Activated CD4-positive, alpha-beta memory T cell treated with anti-CD3 and anti-CD28 coated beads for 36 hours (primary cell): ENCODE measurements at places on chromosomes 7 and 10.
A peak's percentile ranks its signal among the peaks of the same experiment; 100 is the strongest.

DNA sequence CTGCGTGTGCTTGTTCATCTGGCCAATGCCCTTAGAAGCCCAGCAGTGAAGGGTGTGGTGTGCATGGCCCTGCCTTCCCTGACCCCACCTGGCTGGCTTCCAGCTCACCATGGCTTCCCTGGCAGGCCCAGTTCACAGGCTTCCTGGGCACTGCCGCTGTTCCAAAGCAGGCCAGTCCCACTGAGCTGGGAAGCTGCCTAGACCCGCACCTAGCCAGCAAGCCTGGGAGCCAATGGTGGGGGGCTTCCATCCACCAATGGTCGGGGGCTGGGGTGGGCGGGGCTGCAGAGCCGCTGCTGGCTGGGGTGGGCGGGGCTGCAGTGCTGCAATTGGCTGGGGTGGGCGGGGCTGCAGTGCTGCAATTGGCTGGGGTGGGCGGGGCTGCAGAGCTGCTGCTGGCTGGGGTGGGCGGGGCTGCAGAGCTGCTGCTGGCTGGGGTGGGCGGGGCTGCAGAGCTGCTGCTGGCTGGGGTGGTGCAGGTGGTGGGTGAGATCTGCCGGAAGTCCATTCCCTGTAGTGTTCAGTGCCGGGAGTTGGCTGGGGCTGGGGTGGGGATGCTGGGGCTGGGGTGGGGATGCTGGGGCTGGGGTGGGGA, 12.4 kb downstream of the CALY start:
- peak; percentile 83 for DNase-seq

- DNase-seq = peak; percentile 13
Measured at GRCh38 chr7:132933072-132933458, 148.8 kb downstream of the CHCHD3 start.

DNA sequence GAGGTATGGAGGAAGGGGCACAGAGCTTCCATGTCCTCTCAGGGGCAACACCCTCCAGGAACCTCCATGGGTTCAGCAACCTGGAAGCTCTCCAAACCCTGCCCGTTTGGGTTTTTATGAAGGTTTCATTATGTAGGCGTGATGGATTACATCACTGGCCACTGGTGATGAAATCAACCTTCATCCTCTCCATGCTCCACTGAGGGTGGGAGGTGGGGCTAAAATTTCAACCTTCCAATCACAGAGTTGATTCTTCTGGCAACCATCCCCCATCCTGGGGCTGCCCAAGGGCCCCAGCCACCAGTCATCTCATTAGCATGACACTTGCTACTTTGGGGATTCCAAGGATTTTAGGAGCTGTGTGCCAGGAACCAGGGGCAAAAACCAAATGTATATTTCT, 90.1 kb downstream of the TEX36 start:
- no peak for DNase-seq

- DNase-seq = no peak
Measured at GRCh38 chr10:53713431-53713830, 940.8 kb upstream of the MBL2 start.

- DNase-seq = no peak
Measured at GRCh38 chr7:2080477-2080876, 152.3 kb downstream of the MAD1L1 start.

GRCh38 chr10:104284846-104285245, 15.9 kb downstream of the GSTO2 start:
- DNase-seq = no peak

DNA sequence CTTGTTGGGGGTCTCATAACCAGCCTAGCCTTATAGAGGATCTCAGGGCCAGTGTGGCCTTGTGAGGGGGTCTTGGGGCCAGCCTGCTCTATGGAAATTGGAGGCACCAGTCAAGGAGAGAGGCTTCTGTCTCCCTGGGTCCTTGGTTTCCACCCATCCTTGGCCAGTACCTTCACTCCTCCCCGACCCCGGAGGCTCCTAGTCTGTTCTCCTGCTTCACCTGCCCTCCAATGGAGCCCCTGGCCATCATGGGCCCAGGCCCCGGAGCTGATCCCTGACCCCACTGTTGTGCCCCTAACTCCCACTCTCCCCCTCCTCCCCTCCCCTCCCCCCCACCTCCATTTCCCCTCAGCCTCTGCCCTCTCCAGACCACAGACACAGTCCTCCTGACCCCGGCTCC, 29.7 kb downstream of the RASGEF1A start:
- DNase-seq = no peak

DNA sequence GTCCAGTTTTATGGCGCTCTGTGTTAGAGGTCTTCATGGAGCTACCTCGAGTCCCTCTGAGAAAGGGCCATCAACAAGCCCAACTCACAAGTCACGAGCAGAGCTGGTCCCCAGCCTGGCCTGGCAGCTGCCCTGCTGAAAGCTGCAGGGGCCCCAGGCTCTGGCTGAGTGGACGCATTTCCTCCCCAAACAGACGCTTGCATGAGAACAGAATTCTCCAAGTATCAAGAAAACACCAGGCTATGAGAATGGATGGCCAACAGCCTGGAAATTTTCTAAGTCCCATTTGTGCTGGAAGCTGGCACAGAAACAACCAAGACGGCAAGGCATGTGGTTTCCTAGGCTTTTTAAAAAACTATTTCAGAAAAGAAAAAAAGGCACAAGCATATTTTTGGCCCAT, 114.8 kb downstream of the FAM53B start:
- no peak for DNase-seq

- no peak for DNase-seq
Measured at GRCh38 chr7:107833684-107834106, 30.7 kb upstream of the SLC26A3 start.

DNA sequence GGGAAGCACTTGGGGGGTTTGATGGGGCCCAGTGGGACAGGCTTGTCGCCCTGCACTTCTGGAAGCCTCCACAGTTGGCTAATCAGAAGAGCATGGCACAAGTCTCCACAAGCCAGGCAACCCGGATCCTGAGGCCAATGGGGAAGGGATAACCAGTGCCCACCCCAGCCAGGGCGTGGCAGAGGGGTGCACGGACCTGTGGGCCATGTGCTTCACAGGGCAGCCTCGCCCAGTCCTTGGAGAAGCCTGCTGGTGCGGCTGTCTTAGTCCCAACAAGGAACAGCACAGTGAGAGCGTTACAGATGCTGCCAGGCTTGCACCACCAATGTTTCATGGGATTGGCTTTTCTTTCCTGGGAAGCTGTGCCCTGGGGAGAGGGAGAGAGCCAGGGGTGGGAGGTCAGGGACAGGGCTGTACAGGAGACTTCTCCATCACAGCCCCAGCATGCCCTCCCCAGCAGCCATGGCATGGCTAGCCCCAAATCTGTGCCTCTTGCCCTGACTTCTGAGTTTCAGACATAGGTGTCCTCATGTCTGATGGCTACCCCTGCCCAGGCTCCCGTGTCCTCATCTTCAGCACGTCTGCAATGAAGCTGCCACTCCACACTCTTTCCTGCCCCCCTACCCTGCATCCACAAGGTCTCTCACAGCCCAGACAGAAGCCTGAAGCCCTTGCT, 116.0 kb downstream of the PTPN20 start:
- DNase-seq = peak; percentile 7

DNA sequence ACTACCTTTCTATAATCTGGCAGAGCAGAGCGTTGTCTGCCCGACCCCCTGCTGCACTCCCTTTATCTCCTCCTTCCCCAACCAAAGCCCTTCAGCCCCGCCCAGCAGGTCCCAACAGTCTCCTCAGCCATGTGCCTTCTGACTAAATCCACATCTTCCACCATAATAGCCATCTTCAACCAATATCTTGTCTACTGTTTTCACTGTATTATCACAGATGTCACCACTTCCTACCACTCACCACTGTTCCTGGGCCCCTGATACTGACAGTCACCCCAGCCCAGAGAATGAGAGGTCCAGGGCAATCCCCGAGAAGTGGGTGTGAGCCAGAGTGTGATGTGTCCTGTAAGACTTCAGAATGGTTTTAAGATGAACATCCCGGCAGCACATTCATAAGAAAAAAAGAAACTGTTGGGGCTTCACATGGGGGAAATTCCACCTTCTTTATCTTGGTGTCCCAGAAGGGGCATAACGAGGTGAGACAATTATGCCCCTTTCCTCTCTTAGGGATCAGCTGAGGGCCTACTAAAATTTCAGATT, 25.3 kb downstream of the CCDC6 start:
- peak; percentile 92 for DNase-seq

DNA sequence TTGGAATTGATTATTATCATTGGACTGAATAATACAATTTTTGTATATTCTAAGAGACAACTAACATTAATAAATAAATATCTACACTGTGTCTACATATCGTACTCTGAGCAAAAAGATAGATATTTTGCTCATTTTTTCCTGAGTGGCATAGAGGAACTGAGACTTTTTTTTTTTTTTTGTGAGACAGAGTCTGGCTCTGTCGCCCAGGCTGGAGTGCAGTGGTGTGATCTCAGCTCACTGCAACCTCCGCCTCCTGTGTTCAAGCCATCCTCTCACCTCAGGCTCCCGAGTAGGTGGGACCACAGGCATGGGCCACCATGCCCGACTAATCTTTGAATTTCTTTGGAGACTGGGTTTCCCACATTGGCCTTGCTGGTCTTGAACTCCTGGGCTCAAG, 14.0 kb downstream of the KMT2E start:
- no peak for DNase-seq

- no peak for DNase-seq
Measured at GRCh38 chr7:112937651-112938415, 147.6 kb upstream of the TMEM168 start.

DNA sequence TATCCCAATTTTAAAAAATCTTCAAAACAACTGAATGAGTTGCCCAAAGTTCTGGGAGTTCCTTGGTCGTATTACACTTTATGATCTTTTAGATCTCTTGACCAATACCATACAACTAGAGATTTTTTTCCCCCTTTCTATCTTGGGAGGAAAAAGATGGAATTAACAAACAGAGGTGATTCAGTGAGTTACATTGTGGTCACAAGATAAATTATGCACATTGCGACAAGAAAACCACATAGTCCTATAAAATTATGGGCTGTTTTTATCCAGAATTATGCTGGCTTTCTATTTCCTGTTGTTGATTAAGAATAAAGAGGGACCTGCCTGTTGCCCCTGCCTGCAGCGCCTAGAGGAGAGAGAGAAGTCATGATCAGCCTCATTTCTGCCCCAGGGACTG, 8.2 kb upstream of the SGPL1 start:
- DNase-seq = no peak

GRCh38 chr10:23053036-23053435, 42.3 kb upstream of the MSRB2 start:
- no peak for DNase-seq
